ENCODE measurements at places on chromosomes 6 and 20.

GRCh38 chr6:144315226-144315980 lies 30.3 kb downstream of the UTRN start:
- H3K4me3 ChIP-seq: no peak overlapping the region
- no peaks in the 10 kb centered on the region for H3K36me3 ChIP-seq
- no peak overlapping the region for H3K27ac ChIP-seq
- H3K4me1 ChIP-seq: peaks cover 11% of the 10 kb centered on the region

DNA sequence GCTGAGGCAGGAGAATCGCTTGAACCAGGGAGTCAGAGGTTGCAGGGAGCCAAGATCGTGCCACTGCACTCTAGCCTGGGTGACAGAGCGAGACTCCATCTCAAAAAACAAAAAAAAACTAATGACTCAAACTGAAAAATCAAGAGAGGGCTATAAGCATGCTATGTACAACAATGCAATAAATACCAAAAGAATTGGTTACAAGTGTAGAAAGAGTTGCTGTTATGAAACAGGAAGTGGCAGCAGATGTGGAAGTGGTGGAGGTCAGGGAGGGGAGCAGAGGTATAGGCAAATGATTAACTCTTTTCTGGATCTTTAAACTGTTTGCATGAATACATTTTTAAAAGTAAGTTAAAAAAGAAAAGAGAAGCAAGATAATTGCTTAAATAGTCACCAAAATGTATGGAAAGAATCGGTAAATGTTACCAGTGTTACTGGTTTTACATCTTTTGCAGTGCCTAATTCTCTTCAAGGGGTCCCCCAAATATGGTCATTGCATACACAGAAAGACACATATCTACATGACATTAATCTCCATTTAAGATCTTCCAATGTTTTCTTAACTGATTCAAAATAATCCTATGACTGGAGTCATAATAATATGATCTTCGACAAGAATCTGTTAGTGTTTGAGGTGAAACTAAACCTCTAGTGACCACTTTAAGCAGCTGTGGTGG lies 15.0 kb downstream of the CALHM6 start:
- no peaks in the 10 kb centered on the region for H3K27me3 ChIP-seq
- H3K27ac ChIP-seq: no peak overlapping the region
- peak overlapping the region; percentile 36 for H3K4me3 ChIP-seq
- H3K36me3 ChIP-seq: no peaks in the 10 kb centered on the region
- DNase-seq: peak; percentile 73

DNA sequence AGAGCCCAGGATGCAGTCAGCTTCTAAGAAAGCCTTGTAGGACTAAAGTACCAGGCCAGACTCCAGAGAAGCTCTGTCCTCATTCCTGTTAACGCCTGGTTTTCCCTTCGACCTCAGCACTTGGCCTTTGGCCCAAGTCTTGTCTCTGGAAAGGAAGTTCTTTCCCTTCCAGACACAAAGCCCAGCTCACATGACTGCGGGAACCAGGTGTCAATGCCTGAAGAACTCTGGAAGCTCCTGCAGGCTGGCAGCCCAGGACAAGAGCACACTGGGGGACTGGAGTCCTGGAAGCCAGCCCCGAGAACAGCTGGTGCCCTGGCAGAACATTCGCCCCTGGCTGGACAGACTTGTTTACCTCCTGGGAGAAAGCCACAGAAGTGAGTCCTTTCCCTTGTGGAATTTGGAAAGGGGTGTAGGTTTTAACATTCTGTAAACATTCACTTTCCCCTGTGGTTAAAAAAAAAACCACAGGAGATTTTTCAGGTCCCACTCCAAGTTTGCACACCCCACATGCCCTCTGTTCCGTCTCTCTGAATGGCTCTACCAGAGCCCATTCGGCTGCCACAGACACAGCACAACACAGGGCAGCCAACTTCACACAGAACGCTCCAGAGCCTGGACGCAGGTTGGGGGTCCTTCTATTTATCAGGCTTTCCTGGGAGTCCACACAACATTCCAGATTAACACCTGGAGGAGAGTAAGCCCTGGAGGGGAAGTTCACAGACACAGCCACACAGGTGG lies 18.1 kb downstream of the ACSS1 start:
- no peaks in the 10 kb centered on the region for H3K27me3 ChIP-seq
- no peak for DNase-seq
- H3K36me3 ChIP-seq: no peaks in the 10 kb centered on the region
- H3K27ac ChIP-seq: no peak overlapping the region
- no peak overlapping the region for H3K4me3 ChIP-seq

- no peak overlapping the region for H3K27ac ChIP-seq
- no peak for DNase-seq
- no peaks in the 10 kb centered on the region for H3K36me3 ChIP-seq
- H3K4me1 ChIP-seq: no peaks in the 10 kb centered on the region
Measured at GRCh38 chr20:58466095-58466708, 49.0 kb downstream of the APCDD1L start.

GRCh38 chr6:164377348-164377918 lies 932.0 kb downstream of the C6orf118 start:
- DNase-seq: no peak
- no peak overlapping the region for H3K4me3 ChIP-seq

- H3K4me3 ChIP-seq: no peak overlapping the region
- no peaks in the 10 kb centered on the region for H3K4me1 ChIP-seq
- no peak overlapping the region for H3K27ac ChIP-seq
Measured at GRCh38 chr20:8807480-8808201, 261.2 kb upstream of the PLCB4 start.

DNA sequence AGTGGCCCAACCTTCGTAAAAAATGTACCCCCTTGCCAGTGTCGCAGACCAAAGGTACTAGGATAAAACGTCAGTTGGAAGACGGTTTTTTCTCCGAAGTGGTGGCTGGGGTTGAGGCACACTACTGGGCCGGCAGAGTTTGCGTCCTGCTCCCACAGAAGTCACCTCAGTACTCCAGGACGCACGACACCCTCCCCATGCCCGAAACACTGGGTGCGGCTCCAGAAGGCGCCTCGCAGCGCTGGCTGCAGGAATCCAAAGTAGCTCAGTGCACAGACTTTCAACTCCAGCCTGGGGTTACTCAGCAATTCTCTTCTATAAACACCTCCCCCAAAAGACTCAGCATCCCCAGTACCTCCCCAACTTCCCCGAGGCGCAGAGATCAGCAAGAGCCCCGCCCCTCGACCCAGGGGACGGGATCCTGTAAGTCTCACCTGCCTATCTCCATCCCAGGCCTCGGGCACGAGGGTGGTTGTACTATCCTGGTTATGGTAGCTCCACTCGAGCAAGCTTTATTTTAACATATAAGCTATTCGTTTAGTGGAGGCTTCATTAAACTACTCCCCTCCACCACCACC lies 88.2 kb downstream of the ZFP64 start:
- no peak overlapping the region for H3K27ac ChIP-seq
- no peak for DNase-seq
- H3K27me3 ChIP-seq: no peaks in the 10 kb centered on the region
- H3K4me1 ChIP-seq: no peaks in the 10 kb centered on the region
- H3K36me3 ChIP-seq: no peaks in the 10 kb centered on the region

GRCh38 chr6:2998998-2999617 lies 586 bp upstream of the NQO2 start:
- H3K36me3 ChIP-seq: no peaks in the 10 kb centered on the region
- H3K4me1 ChIP-seq: peaks cover 26% of the 10 kb centered on the region
- H3K4me3 ChIP-seq: peak overlapping the region; percentile 66
- DNase-seq: no peak
- H3K27me3 ChIP-seq: no peaks in the 10 kb centered on the region

DNA sequence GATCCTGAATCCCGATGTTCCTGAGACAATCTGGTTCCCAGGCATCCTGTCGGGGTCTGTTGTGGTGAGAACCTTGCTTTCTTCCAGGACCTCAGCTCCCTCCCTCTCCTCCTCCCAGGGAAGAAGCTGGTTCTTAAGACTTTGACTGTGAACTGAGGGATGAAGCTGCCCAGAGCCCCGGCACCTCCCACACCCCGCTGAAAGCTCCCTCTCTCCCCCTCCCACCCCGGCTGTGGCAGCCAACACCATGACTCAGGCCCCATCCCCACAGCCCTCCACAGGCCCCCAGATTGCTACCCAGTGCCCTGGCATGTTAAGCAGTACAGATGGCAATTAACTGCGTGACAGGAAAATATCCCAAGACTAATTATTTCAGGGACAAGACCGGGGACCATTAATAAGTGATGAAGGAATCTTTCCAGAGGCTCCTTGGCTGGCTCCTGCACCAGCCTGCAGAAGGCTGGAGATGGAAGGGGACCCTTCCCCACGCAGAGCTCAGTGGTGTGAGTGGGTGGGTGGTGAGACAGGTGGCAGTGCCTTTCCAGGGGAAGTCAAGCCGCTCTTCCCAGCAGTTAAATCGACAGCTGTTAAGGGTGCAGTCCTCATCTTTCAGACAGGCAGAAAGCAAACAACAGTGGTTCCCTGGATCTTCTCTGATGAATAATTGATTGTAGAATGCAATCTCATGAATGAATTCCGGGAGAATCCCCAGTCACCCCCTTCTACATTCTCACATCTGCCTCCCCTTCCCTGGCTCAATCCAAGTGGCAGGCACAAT lies 237.9 kb downstream of the LRFN2 start:
- H3K4me3 ChIP-seq: no peak overlapping the region
- H3K4me1 ChIP-seq: no peaks in the 10 kb centered on the region

- H3K4me1 ChIP-seq: peaks cover 25% of the 10 kb centered on the region
- H3K36me3 ChIP-seq: peaks cover 38% of the 10 kb centered on the region
- H3K27ac ChIP-seq: no peak overlapping the region
- H3K27me3 ChIP-seq: no peaks in the 10 kb centered on the region
Measured at GRCh38 chr6:42693725-42694323, 28.6 kb downstream of the PRPH2 start.

GRCh38 chr6:20827798-20828197 lies 293.5 kb downstream of the CDKAL1 start:
- H3K4me3 ChIP-seq: no peak overlapping the region
- H3K4me1 ChIP-seq: no peaks in the 10 kb centered on the region
- H3K27ac ChIP-seq: no peak overlapping the region
- no peaks in the 10 kb centered on the region for H3K36me3 ChIP-seq

DNA sequence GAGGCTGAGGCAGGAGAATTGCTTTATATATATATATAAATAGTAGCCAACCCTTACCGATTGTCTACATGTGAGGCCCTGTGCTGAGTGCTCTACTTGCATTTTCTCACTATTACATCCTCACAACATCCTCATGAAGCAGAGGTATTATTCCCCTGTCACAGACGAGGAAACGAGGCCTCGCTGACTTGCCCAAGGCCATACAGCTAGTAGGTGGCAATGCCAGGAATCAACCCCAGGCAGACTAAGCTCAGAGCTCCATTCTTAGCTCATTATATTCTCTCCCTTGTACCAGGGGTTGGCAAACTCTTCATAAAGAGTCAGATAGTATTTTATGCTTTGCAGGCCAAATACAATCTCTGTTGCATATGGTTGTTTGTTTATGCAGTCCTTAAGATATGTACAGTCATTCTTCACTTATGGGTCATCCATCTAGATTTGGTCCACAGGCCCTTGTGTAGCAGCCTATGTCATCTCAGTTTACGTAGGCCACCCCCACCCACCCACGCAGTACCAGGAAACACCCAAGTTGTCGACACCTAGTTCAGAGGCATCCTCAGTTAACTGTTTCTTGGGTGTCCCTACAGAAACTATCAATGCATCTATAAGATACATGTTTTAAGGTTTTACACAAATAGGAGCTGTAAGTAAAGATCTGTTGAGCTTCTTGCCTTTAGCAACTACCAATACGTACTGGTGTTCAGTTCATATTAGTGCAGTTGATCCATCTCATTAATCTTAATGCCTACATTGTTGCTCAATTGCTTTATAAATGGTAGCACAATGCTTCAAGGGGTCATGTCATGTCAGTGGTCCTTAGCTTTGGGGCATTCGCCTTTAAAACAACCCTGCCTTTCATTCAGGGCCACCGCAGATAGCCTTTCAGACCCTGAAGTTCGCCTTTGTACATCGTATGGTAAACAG lies 3.0 kb downstream of the CASS4 start:
- no peak for DNase-seq
- no peaks in the 10 kb centered on the region for H3K4me1 ChIP-seq
- no peak overlapping the region for H3K27ac ChIP-seq
- no peaks in the 10 kb centered on the region for H3K27me3 ChIP-seq

- H3K27ac ChIP-seq: no peak overlapping the region
- H3K36me3 ChIP-seq: peaks cover 20% of the 10 kb centered on the region
- no peaks in the 10 kb centered on the region for H3K4me1 ChIP-seq
- no peak for DNase-seq
- H3K4me3 ChIP-seq: no peak overlapping the region
Measured at GRCh38 chr6:150876598-150876997, 11.1 kb downstream of the MTHFD1L start.

DNA sequence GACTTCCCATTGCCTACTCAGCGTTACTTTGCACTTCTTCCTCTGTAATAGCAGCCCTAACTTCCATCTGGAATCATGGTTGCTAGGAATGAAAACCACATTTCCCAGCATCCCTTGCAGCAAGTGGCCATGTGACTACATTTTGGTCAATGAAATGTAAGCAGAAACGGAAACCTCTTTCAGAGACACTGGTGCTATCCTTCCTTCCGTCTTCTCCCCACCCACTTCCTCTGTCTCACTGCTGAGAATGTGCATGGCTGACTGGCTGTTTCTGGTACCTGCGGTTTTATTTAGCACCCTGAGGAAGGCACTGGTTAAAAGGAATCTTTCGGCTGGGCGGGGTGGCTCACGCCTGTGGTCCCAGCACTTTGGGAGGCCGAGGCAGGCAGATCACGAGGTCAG lies 107.4 kb downstream of the SCML4 start:
- H3K27ac ChIP-seq: no peak overlapping the region
- peaks cover 25% of the 10 kb centered on the region for H3K4me1 ChIP-seq
- H3K36me3 ChIP-seq: no peaks in the 10 kb centered on the region
- H3K27me3 ChIP-seq: no peaks in the 10 kb centered on the region
- peak overlapping the region; percentile 51 for H3K4me3 ChIP-seq

GRCh38 chr6:107655864-107656263 lies 165.9 kb downstream of the SOBP start:
- no peaks in the 10 kb centered on the region for H3K27me3 ChIP-seq
- peaks cover 68% of the 10 kb centered on the region for H3K4me1 ChIP-seq
- peak overlapping the region; percentile 92 for H3K27ac ChIP-seq
- no peaks in the 10 kb centered on the region for H3K36me3 ChIP-seq
- no peak for DNase-seq

DNA sequence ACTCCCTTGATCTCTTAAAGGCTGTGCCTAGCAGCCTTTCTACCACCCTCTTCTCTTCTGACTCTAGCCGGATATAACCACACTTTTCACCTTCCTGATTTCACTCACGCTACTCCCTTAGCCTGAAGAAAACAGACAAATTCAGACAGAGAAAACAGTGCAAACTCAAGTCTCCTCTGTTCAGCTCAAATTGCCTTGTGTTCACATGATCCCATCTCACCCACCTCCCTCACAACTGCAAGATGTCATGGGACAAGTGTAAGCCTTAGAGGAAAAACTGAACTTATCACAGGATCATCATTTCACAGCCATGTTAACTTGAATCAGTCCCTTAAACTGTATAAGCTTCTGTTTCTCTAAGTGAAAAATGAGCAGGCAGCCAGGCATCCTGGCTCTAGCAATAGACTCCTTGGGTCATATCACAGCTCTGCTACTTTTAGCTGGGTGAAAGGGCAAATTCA lies 66.5 kb upstream of the TENT5A start:
- no peaks in the 10 kb centered on the region for H3K36me3 ChIP-seq
- DNase-seq: no peak
- no peak overlapping the region for H3K27ac ChIP-seq
- H3K4me1 ChIP-seq: no peaks in the 10 kb centered on the region
- H3K27me3 ChIP-seq: no peaks in the 10 kb centered on the region
- H3K4me3 ChIP-seq: no peak overlapping the region

- no peak overlapping the region for H3K4me3 ChIP-seq
- no peaks in the 10 kb centered on the region for H3K27me3 ChIP-seq
- no peaks in the 10 kb centered on the region for H3K4me1 ChIP-seq
- H3K36me3 ChIP-seq: no peaks in the 10 kb centered on the region
Measured at GRCh38 chr6:156651486-156651885, 125.7 kb upstream of the ARID1B start.

Measured in Karpas-422 (cell line).